ENCODE measurements at places on chromosomes 5 and 9.

DNA sequence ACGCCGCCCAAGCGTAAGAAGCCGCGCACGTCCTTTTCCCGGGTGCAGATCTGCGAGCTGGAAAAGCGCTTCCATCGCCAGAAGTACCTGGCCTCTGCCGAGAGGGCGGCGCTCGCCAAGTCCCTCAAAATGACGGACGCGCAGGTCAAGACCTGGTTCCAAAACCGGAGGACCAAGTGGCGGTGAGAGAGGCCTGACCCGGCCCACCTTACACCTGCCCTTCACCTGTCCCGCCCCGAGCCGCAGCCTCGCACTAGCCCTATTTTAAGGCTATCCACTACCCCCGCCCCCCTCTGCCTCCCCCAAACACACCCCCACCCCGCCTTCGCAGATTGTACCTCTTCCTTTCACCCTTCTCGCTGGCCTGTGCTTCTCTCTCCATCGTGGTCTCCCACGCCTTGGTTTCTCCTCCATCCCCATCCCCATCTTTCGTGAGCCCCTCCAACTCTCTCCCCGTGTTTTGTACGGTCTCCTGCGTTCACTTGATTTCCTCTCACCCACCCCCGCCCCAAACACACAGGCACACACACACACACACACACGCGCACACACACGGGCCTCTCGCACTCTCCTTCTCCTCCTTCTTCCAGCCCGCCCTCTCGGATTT is 1.3 kb downstream of the TLX3 start:
- DNase-seq: no peak

DNA sequence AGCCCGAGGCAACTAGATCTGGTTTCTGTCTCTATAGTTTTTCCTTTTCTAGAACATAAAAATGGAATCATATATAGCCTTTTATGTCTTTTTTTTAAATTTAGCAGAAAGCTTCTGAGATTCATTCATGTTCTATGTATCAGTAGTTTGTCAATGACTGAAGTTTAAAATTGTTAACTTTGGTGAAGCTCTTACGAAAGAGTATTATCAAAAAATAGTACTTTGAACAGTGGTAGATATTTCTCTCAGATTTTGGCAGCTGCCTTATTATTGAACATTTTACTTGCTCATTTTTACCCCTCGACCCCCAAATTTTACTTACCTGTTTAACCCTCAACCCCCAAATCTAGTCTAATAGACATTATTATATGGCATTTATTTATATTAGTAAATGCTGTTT is 10.2 kb downstream of the NIPBL start:
- no peak for DNase-seq

DNA sequence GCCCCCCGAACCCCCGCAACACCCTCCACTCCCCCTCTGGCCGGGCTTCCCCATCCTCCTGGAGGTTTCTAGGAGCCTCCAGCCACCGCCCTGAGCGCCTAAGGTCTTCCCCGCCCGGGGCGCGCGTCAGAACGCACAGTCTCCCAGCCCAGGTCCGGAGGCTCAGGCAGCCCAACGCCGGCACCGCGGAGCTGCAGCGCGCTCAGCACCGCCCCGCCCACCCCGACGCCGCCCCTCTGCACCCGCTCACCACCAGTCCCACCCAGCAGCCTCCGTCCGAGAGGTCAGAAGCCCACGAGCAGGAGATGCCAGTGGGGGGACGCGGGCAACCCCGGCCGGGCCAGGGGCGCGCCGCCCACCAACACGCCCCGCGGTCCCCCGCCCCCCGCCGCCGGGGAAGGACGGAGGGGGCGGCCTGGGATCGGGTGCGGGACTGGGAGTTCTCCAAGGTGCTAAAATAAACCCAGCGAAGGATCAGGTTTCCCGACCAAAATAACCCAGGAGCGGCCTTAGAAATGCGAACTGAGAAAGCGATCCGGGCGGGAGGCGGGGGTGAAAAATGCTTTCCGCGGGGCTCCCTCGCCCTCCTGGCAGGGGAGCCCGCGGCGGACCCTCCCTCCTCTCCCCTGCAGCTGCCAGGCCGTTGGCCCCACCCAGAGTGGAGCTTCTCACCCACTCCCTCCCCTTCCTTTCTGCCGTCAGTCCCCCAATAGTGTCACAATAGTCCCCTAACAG is 6.5 kb upstream of the FAM78A start:
- no peak for DNase-seq

- no peak for DNase-seq
These were observed 78.5 kb upstream of the EPB41L4B start for GRCh38 chr9:109399258-109399767.

- no peak for DNase-seq
These were observed 37.6 kb upstream of the MTAP start for GRCh38 chr9:21764846-21765245.

DNA sequence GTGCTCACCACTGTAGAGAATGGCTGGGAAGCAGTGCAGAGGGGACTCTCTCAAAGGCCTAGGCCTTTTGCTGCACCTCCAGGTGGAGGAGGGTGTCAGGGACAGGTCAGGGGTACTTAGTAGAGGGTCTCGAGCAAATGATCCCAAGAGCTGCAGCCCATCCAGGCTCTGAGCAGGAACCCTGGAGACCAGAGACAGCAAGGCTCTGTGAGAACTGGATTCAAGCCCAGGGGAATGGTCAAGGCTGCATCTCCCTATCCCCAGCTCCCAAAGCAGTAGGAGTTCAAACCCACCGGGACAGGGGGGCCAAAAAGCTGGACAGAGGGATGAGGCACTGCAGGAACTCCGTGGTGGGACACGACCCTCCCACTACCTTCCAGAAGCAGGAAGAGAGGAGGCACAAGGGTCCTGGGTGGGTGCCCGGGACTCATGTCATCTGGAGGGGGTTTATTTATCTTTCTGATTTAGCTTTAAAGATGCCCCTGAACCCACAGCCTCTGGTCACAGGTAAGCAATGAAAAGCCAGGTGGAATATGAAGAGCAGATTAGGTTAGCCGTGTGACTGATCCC is 124.8 kb downstream of the MVB12B start:
- DNase-seq: no peak

DNA sequence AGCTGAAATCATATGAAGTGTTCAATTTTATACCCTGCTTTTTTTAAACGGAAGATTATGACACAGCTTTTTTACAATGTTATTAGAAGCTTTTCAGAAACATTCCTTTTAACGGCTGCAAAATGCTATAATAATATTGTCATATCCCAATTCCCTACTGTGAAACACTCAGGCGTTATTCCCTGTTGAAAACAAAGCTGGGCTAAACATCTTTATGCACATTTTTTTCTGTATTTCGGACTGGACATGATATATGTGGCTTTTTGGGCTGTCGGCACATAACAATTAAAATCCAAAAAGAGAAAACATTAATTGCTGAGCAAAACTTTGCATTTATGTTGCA is 12.0 kb upstream of the CTSL start:
- no peak for DNase-seq

GRCh38 chr9:98778711-98779530 is 17.4 kb downstream of the ANKS6 start:
- DNase-seq: no peak

DNA sequence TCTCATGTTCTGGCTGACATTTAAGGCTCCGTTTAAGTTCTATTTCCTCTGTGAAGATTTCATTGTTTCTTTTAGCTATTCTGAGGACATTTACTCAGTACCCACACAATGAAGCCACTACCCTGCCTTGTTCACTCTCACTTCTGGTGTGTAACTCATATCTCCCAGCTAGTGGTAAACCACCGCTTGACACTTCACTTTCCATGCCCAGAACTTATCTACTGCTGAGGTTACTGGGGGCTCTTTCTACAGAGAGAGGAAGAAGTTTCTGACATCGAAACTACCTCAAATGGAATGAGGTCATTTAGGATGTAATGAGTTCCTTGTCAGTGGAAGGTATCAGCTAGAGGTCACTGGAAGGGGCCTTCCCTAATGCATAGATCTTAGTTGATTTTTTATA is 501.5 kb downstream of the DMAC1 start:
- DNase-seq: no peak

- no peak for DNase-seq
These were observed 59.5 kb upstream of the RNF130 start for GRCh38 chr5:180130876-180131740.

DNA sequence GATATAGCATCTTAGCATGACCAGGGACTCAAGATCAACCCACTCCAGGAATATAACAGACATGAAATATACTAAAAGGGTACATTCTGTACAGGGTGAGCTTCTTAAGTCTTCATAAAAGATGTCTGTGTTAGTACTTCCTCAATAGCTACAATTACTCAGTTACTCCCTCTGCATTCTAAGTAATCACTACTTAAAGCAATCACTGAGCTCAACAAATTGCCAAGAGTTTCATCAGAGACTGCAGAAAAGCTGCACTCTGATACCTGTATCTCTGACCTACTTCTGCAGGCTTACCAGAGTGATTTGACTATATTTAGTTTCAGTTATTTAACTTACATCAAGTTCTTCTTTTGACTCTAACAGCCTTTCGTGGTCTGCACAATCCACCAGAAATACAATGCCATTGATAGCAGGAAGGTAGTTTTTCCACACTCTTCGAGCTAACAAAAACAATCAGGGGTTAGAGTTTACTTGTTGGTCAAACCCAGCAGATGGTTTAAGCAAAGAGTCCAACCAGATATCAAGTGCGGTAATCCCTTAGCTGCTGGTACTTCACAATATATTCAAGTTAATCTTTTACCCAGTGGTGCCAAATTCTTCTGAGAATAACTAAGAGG is 23.3 kb downstream of the SAR1B start:
- DNase-seq: no peak

DNA sequence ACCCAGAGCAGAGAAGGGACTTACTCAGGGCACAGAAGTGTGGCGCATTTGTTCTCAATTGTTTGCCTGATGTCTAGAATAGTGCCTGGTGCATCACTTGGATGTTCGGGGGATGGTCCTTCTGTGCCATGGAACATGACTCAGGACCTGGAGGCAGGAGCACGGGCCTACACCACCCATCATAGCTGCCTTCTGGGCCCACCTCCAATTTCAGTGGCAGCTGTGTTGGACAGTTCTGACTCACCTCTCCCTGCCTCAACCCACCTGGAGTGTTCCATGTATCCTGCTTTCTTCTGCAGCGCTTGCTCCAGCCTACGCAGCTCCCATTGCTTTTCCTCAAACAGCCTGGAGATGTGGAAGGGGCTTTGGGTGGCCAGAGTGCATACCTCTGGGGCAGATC is 12.5 kb upstream of the CXCL14 start:
- no peak for DNase-seq

- DNase-seq: no peak
These were observed 32.8 kb downstream of the TUT7 start for GRCh38 chr9:86321373-86321772.

GRCh38 chr5:148585988-148586387 is 68.3 kb downstream of the HTR4 start:
- no peak for DNase-seq

GRCh38 chr5:45697201-45697600 is 1.0 kb upstream of the HCN1 start:
- no peak for DNase-seq

DNA sequence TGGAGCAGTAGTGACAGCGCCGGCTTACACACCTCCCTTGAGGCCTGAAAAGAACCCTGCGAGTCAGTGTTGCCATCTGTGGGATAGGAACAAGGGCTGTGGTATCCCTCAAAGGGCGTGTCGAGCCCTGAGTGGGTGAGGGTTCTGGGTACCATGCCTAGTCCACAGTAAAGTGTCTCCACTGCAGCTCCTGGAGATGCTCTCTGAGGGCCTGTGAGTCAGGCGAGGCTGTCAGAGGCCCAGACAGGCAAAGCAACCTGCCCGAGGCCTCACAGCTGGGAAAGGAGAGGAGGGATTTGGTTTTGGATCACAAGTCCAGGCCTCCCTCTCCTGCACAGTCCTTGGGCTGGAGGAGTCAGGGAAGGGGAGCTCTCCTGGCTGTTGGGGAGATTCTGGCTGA is 6.1 kb downstream of the PRRX2 start:
- no peak for DNase-seq

DNA sequence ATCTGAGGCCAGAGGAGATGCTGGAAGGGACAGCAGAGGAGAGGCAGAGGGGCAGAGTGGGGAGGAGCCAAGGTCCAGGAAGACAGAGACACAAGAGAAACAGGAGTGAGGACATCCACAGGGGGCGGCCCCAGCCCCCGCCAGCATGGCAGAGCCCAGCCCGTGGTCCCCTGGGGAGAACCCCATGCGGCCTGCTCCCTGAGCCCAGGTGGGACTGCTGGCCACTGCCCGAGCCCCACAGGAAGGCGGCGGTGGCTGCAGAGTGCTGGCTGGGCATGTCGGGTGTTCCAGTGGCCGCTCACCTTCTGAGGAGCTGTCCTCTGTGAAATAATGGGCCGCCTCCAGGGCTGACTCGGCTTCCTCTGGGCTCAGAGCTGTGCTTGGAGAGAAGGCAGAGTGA is 8.9 kb upstream of the MRNIP start:
- DNase-seq: no peak

GRCh38 chr9:134494273-134494815 is 147.3 kb upstream of the COL5A1 start:
- DNase-seq: no peak

GRCh38 chr5:132848270-132848669 is 17.8 kb upstream of the SHROOM1 start:
- DNase-seq: no peak

- DNase-seq: no peak
These were observed 155.5 kb upstream of the RAD23B start for GRCh38 chr9:107127608-107128007.

DNA sequence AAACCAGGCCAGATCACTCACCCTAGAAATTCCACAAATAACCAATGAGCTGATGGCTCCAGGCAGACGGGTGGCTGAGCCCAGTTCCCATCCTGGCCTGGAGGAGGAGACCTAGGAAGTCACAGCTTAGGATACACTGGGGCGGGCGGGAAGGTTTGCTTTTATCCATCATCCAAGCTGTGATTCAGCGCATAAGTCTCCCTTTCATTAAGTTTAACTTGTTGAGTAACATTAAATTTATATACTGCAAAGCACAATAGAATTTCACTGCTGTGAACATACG is 55.7 kb downstream of the THBS4 start:
- no peak for DNase-seq

GRCh38 chr9:35318741-35319140 is 156.9 kb downstream of the UNC13B start:
- DNase-seq: no peak

DNA sequence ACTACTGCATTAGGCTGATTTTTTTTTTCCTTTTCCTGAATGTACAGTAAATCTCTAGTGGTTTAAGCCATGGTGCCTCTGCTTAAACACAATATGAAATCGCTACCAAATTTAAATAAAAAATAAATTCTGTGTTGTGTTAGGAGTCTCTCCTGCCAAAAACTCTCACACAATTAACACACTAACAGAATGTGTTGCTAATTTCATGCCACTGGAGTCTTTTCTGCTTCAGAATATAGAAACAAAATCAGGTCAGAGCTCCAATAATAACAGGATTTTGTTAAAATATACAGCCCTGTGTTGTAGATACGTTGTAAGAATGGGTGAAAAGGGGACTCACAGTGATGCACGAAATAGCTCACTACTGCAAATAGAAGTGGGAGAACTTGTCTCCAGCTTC is 398.8 kb downstream of the ZSWIM6 start:
- no peak for DNase-seq

GRCh38 chr5:175542966-175543235 is 64.5 kb downstream of the SFXN1 start:
- no peak for DNase-seq
